ENCODE measurements at places on chromosomes 12 and 14.

- DNase-seq, result peak; percentile 88
Measured at GRCh38 chr12:123269395-123269892, 2.2 kb downstream of the CDK2AP1 start.

- DNase-seq, result no peak
Measured at GRCh38 chr12:104722601-104723534, 235.2 kb downstream of the SLC41A2 start.

GRCh38 chr12:13222076-13222475 is 25.6 kb downstream of the EMP1 start:
- DNase-seq, result no peak

GRCh38 chr12:42588524-42589464 is 752 bp downstream of the PRICKLE1 start:
- peak; percentile 72 for DNase-seq

DNA sequence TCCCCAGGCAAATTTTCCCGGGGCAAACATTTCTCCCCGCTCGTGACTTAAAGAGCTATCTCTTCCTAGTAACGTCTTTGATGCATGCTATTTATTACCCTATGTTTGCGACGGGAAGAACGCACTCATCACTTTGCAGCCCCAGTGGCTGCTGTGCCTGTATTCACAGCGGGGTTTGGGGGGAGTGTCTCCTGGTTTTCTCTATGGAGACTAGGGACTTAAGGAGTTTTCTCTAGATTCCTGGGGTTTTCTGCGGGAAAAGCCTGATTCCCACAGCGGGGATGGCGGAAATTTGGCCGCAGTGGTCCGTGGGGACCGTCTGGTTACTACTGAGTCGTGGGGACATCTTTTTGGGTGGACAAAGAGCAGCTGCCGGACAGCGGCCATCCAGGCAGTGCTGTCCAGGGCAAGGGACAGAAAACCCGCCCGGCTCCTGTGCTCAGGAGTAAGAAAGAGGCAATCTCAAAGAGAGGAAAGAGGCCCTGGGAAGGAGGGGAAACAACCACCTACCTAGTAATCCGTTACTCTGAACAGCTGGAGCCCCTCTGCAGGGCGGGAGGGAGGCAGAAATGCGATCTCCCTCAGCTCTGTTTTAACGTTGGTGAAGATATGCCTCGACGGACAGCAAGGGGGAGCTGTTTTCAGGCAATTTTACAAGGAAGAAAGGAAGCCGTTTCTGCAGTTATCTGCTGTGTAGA is 771 bp upstream of the AVPR1A start:
- DNase-seq, result no peak

DNA sequence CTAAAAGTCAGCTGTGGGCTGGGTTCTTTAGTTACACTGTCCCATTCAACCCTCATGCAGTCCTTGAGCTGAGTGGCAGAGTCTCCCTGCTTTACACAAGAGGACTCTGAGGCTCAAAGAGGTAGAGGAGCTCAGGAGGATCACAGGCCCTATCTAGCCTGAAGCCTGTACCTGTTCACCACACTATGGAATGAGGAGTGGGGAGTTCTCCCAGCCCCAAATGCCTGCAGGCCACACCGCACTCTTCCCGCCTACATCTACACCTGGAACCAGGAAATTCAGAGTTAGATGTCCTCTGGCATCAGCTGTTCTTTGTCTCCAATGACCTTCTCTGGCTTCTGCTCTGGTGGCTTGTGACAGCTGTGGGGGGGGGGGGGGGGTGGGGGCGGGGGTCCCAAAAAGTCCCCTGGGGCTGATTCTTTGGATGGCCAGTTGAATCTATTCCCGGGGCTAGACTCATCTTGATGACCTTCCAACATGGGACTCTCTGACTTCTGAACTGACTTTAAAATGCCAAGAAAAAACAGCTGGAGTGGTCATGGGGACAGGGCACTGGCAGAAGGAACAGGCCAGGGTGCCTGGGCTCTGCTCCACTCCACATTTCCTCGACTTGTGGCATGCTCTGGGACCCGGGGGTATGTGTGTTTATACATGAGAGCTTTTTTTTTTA is 30.6 kb downstream of the RIN3 start:
- DNase-seq, result no peak

DNA sequence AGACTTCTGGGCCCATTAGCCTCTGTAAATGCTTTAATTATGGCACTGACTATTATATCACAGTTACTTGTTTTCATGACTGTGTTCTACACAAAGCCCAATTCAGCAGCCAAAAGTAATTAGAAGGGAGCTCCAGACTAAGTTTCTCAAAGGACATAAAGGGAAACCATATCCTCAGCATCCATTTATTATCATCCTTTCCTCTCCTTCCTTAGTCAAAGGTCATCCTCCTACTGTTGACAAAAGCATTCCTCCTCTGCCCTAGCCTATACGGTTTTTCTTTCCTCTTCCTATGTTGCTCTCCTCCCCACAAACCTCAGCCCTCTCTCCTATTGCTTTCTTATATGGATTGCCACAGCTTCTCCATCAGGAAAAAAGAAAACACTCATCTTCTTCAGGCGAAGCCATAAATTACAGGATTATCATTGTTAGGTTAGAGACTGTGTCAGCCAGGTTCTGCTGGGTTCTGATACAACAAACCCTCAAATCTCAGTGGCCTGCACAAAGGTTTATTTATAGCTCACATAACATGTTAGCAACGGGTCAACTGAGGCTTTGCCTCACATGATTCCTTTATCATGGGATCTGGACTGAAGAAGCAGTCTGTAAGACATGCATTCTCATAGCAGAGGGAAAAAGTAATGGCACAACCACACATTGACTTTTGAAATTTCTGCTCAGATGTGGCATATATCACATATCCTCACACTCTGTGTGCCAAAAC is 207.2 kb downstream of the SLC5A8 start:
- no peak for DNase-seq

- DNase-seq, result no peak
Measured at GRCh38 chr12:113802000-113802749, 163.9 kb downstream of the RBM19 start.

DNA sequence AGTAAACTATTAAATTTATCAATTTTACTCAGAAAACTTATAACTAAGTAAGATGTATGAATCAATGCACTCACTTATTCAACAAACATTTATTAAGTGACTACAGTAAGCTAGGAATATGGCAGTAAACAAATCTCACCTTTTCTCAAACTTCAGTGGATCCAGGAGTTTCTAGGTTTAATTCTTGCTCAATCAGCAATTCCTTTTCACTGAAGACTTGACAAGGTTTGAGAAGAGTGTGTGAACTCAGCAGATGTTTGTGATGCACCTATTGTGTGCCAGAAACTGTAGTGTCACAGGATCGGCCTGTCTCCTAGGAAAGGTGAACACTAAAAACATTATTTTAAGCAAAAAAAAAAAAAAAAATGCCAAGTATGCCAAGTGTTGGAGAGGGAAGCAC is 167.8 kb downstream of the ALG10 start:
- DNase-seq, result no peak

DNA sequence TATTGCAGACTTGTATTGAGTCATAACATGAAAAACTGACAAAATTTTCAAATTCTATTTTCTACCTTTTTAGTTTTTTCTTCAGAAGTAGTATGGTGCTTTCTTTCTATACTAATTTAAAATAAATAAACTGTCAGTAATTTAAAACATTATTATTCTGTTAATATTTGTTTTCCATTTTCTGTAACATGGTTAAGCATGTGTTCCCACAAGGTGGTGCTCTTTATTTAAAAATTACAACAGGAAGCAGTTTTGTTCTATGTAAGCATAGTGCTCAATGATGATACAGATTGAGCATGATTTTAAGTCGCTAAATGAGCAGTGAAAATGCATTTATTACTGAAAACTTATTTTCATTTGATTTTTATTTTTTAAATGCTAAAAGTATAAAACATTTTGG is 114.6 kb downstream of the PPFIA2 start:
- no peak for DNase-seq

DNA sequence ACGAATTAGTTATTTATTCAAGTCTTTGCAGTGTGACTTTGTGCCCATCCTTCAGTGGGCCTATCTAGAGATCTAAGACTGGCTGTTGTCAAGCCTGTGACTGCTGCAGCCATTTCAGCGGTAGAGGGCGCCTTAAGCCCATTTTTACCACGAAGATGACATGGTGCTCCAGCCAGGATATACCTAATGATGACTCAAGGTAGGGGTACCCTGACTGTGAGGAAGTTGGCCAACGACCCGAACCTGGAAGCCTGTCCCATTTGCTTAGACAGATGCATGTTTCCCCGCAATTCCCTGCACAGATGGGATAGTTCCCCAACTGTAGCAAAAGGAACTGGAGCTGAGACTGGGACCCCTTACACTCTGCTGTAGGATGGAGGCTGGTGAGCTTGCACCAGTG is 41.3 kb downstream of the RAB3IP start:
- no peak for DNase-seq

DNA sequence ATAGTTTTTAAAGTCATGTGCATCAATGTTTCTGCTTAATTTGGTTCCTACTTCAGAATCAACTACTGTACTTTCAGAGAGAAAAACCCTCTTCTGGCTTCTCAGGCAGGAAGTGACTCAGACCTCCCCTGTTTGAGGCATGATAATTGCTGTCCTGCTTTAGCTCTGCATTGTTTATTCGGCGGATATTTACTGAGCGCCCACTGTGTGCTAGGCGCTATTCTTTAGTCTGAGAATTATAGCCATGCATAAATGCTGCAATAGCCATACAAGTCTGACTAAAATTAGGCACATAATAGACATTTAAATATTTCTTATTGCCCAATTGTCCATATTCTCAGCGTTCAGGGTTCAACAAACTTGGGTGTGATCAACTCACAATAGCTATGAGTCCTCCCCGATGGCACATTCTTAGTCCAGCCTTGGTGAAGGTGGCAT is 6.1 kb upstream of the AMIGO2 start:
- DNase-seq, result no peak

- DNase-seq, result peak; percentile 10
Measured at GRCh38 chr14:99679543-99679942, 4.6 kb upstream of the CYP46A1 start.

DNA sequence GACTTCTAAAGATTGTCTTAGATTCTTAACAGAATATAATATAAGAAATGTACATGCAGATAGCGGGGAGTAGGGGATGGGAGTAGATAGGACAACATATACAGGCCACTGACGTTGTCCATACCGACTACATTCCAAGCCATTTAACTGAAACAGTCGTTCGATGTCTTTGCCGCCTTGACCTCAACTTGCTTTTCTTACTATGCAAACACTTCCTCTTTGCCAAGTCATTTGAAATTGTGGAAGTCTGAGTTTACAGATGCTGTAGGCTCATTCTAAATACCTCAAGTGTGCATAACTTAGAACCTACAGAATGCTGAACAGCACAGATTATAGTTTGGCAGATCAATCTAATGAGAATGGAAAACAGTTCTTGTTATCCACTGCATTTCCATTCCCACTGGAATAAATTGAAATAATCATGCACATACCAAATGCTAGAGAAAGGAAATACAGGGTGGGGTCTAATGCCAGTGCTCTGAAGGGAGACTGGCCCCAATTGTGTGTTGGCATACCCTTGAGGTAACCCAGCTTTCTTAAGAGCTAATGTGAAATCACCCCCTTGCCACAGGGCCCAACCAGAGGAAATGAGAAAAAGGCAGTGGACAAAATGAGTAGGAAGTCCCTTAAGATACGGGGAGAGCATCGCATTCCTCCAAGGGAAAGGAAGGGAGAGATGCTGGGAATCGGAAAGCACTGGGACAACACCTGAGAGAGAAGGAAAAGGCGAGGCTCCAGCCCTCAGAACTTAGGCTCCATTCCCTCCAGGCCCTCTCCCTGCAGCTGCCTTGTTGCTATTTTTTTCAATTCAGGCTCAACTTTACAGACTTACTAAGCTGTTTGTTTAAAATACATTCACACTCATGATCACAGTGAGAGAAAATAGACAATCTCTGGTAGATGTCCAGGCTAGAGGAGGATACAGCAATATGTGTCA is 380.9 kb upstream of the TMTC1 start:
- no peak for DNase-seq

GRCh38 chr12:22541496-22542155 is 2.7 kb downstream of the C2CD5 start:
- no peak for DNase-seq

DNA sequence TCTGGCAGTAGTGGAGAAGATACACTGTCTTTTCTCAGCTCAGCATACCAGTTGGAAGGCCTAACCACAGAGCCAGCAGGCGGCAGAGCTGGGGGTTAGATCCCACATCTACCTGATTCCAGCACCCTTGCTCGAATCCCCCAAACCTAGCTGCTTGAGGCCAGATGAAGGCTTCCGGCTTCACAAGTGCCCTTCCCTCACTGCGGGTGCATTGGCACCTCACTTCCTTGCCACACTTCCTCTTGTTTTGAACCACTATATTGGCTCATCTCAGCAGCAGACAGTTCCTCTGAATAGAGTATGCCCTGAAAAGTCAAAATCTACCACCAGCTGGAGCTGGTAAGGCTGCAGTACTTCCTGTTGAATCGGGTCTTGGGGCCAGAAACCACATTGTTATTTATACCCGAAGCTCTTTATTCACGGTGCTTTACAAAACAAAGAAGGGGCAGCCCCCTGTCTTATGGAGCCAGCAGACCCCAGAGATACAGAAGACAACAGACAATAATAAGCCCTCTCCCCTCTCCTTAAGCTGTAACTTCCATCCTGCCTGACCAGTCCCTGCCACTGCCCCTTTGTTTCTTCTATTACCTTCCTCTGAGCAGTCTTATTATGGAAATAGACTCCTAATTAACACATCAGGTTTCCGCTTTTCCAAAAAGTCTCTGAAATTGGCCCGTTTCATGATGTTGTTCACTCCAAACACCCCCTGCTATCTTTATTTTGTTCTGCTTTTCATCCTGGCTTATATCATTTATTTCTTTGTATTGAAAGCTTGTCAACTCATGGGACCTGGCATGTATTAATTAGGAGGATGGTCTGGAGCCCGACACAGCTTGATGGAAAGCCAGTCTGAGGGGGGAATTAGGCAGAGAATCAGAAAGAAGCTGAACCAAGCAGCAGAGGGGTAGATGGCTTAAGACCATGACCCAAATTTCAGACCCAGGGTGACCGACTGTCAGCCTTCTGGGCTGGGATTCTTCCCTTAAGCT is 233.5 kb downstream of the EFCAB11 start:
- DNase-seq, result no peak

GRCh38 chr12:64091186-64091585 is 130.9 kb downstream of the KICS2 start:
- DNase-seq, result no peak

DNA sequence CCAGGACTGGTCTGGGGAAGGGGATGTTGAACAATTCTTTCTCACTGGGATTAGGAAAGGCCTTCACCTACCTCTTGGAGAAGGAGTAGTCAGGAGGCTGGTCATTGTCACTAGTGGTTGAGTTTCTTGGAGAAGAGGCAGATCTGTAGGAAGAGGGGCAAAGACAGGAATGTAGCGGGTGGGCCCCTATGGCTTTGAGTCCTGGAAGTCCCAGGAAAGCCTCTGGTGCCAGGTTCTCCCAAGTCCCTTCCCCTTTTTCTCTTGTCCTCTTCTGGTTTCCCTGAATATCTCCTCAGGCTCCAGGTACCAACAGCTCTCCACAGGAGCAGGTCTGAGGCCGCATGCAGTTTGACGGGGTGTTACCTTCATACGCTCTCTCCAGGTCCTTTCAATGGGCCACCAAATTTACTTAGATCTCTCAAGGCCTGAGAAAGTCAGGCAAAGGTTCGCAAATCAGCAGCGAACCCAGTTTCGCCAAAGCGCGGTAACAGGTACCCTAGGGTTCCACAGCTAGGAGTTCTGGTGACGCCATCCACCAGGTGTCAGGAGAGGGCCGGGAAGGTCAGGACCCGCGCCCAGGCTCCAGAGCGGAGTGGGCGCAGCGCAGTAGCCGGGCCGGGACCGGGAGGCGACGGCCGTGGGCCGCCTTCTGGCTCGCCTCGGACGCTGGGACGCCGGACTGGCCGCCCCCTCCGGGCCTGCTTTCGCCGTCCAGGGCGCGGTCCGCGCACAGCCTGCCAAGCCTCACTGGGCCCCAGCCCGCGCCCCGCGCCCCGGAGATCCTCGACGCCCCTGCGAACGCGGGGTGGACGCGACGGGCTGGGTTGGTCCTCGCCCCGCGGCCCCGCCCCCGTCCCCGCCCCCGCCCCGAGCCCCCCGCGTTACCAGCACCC is 795 bp downstream of the SMAGP start:
- no peak for DNase-seq

All from sigmoid colon (tissue), 7 donors.